Activated naive CD8-positive, alpha-beta T cell treated with anti-CD3 and anti-CD28 coated beads, Interleukin-2, amount 10 ng/mL, durations not matched to agents 7 days and 5 days (primary cell): ENCODE measurements at places on chromosomes 4 and X.
A peak's percentile ranks its signal among the peaks of the same experiment; 100 is the strongest.

GRCh38 chrX:3485727-3486126, 139.3 kb upstream of the MXRA5 start:
- no peak for DNase-seq

DNA sequence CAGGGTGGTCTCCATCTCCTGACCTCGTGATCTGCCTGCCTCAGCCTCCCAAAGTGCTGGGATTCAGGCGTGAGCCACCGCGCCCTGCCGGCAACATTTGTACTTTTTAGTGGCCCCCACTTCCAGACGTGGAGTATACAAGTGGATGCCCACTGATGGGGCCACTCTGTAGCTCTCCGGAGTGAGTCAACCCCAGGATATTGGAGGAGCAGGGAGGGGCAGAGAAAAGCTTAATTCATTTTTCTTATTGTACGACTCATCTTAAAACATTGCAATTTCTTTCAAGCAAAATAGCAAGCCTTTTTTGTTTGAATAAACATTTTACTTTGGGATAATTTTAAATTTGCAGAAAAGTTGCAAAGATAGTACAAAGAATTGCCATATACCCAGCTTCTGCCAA, 34.6 kb downstream of the FAM9C start:
- no peak for DNase-seq

GRCh38 chr4:17769406-17770174, 11.8 kb downstream of the FAM184B start:
- DNase-seq, result no peak

DNA sequence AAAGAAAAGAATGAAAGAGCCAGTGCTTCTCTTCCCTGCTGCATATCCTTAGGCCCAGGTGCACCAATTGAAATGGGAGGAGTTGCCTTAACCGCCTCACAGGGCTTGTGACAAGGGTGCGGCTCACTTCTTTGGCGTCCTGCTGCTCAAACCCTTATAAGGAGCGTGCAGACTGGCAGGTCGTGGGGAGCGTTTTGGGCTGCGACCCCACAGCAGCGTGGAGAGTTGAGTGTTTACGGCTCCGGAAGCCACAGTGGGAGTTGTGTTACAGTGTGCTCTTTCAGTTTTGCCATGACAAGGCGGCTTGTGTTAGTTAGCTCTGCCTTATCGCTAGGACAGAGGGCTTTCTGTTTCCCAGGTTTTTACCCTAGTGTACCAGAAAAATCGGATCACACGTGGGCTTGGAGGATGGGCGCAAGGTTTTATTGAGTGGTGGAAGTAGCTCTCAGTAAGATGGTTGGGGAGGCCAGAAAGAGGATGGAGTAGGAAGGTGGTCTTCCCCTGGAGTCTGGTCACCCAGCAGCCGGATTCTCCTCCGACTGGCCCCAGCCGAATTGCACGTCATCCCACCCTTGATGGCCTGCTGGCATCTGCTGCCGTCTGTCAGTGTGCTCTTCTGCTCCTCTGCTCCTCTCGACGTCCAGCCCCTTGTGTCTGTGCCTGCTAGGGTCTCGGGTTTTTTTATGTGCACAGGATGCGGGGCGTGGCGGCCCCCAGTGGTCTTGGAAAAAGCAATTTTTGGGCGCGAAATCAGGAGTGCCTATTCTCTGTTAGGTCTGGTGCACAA, 718.9 kb downstream of the ARAP2 start:
- DNase-seq, result peak; percentile 29

DNA sequence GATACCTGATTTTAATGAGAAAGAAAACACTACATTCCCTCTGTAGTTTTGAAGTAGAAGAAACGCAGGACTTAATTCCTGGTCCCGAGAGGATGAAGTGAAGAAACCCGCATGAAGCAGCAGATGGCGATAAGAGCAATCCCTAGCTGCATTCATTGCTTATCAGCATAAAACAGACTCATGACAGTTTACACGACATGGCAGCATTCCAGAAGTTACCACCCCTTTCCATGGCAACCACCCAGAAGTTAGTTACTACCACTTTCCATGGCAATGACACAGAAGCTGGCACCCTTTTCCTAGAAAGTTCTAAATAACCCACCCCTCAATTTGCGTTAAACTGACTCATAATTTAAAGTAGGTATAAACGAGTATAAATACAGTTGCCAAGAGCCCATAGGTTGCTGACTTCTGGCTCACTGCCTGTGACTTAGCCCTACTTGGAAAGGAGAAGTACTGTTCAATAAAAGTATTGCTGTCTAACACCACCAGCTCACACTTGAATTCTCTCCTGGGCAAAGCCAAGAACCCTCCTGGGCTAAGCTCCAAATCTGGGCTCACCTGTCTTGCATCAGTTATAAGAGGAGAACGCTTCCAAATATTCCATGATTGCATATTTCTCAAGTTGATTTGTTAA, 5.5 kb upstream of the XAGE2 start:
- DNase-seq, result no peak

DNA sequence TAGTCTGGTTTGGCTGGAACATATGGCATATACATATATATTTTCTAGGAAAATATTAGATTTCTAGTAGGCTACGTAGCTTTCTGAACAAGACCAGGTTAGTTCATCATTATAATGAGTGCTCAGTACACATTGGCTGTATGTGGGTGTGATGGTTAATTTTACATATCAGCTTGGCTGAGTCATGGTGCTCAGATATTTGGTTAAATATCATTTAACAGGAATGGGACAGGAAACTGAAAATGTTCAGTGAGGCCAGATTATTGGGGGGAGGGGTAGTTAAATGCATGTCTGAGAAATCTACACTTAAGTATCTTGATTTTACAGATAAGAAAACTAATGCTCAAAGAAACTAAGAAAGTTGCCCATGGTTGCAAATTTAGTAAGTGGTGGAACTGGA, 160.1 kb downstream of the RBMX2 start:
- no peak for DNase-seq

- no peak for DNase-seq
These were observed 408.2 kb upstream of the NR3C2 start for GRCh38 chr4:148850257-148850995.

DNA sequence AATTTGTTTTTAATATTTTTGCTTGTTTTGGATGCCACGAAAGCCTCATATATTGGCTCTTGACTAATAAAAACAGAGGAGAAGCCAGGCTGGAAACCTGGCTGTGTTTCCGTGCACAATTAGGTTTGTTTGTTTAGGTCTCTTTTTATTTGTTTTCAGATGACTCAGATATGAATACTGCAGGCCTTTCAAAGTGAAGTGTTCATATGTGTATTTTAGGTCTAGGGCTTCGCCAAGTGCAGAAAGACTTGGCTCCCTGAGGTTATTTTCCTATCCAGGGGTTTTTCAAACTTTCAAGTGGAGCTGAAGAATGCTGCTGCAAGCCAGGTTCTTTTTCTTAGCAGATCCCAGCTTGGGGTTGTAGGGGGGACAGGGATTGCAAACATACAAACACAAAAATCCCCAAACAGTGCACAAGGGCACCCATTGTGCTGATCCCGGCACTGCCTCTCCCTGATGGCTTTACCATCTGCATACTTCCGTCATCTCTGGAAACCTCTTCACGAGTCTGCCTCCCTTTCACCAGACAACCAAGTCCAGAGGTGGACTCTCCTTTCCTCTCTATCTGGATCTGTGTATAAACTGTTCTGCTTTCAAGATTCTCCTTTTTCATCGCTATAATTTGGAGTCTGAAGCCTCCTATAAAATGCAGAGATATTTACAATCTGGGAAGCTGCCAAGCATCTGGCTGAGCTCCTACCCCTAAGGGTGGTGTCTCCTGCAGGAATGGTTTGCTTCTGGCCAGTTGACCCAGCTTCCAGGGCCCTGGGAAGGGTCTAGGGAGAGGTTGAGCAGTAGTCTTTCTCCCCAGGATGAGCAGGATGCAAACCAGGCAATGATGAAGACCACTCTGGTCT, 108.6 kb downstream of the SMIM20 start:
- no peak for DNase-seq

DNA sequence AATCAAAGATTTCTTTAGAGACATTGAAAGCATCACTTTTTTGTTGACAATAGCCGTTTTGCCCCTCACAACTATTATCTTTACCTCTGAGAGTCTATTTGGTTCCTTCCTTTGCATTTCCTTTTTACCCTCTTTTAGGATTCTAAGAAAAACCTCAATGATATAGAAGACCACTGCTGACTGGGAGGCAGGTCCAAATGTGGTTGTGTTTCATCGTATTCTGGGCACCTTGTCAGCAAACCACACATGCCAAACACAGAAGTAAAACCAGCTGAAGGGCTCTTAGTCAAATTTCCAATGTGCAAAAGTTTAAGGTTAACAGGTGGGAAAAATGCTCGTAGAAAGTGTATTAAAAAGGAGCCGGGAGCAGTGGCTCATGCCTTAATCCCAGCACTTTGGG, 5.1 kb upstream of the PRMT9 start:
- no peak for DNase-seq

GRCh38 chr4:142846729-142847596, 862 bp upstream of the INPP4B start:
- peak; percentile 70 for DNase-seq

DNA sequence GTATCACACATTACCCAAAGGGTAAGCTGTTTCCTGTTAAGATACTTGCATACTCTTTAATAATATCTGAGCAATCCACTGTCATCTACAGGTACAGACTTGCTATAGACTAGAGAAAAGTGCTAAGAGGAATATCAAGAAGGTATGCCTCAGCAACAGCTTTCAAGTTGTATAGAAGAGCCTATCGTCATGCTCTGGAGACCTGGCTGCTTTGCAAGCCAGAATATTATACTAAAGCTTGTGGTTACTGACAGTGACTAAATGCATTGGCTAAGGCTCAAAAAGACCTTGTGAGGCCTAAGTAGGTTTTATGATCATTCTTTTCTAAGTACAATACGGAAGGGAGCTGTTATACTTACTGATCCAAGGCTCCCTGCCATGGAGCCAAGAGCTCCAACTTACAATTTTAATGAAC, 11.3 kb downstream of the LAMP2 start:
- DNase-seq, result no peak

DNA sequence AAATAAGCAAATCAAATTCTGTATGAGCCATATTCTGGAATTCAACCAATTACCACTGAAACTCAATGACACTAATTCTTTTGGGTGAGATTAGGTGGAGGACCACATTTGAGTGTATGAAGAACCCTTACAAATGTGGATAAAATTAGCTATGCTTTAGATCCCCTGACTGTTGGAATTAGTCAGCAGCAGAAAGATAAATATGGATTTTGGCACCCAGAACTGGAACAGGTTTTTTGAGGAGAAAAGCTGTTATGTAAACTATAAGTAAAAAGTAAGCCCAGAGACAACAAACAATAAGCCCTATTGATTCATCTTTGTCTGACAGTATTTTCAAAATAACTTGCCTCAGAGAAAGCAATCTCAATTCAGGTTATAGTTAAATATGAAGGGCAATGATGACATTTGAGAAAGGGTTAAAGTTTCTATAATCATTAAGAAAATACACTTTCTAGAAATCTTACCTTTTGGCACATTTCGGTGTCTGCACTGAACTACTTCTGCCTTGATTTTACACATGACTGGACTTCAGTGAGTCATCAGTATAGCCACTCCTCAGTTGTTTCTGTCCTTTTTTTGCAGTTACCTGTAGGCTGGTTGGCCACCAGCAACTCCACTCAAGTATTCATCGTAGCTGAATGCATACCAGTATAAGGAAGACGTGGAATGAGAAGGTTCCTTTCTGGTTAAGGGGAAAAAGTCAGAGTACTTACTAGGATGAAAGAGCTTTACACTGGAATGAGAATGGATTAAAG, 80.0 kb downstream of the KCTD8 start:
- no peak for DNase-seq

- DNase-seq, result no peak
These were observed 23.2 kb upstream of the TSPAN7 start for GRCh38 chrX:38538134-38538533.

- no peak for DNase-seq
These were observed 135.5 kb downstream of the PALLD start for GRCh38 chr4:168632301-168632725.

GRCh38 chr4:168511780-168512489, 15.1 kb downstream of the PALLD start:
- peak; percentile 74 for DNase-seq

DNA sequence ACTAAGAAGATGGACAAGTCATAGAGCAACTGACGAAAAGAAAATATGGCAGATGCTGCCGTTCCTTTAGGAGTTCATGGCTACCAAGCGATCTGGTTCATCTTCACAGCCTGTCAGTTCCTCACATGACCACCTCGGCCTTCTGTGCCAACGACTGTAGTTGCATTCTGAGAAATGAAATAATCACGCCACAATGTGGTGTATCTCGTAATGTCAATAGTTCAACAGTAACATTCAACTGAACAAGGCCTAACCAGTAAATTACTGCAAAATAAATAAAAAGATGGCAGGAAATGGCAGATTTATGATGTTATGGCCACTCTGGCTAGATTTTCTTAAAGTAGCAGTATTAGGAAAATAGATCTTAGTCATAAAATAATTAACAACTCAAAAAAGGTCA, 4.4 kb downstream of the GPRIN3 start:
- no peak for DNase-seq

GRCh38 chr4:121998024-121998423, 46.2 kb upstream of the TRPC3 start:
- DNase-seq, result no peak

DNA sequence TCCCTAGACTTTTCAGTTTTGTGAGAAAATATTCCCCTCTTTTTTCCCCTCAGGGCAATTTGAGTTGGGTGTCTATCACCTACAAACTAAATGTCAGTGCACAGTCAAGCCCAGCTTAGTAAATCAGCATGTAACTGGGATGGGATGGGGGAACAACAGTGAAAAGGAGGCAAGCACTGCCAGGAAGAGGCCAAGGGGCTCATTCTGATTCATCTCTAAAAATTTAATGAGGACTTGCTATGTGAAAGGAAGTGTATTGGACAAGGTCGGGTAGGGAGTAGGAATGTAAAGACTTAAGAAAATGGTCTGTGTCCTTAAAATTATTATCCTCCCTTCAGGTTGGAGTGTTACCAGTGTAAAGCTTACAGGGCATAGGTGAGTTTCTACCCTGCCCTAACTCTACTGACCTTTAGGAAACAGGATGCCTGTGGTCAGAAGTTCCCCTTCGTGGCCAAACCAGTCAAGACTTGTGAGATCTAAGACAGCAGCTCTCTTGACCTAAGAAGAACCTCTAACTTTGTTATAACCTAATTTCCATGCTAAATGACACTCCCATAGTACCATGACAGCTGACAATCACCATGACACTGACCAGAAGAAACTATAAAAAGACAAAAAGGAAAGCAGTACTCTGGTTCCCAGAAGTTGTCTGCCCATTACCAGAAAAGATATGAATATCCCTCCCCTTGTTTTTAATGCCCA, 194.4 kb upstream of the LDB2 start:
- no peak for DNase-seq

- DNase-seq, result no peak
These were observed 54.3 kb downstream of the GPRIN3 start for GRCh38 chr4:89253311-89253710.

- DNase-seq, result no peak
These were observed 19.1 kb upstream of the ABRAXAS1 start for GRCh38 chr4:83503974-83504373.

GRCh38 chrX:14777525-14777924, 95.3 kb downstream of the FANCB start:
- DNase-seq, result no peak
